HepG2 (cell line): ENCODE measurements at places on chromosomes 6 and 20. TPM values are rescaled to one million over a fixed set of nuclear protein-coding genes. Genes with fewer than 3 reads are reported as not detected.

DNA sequence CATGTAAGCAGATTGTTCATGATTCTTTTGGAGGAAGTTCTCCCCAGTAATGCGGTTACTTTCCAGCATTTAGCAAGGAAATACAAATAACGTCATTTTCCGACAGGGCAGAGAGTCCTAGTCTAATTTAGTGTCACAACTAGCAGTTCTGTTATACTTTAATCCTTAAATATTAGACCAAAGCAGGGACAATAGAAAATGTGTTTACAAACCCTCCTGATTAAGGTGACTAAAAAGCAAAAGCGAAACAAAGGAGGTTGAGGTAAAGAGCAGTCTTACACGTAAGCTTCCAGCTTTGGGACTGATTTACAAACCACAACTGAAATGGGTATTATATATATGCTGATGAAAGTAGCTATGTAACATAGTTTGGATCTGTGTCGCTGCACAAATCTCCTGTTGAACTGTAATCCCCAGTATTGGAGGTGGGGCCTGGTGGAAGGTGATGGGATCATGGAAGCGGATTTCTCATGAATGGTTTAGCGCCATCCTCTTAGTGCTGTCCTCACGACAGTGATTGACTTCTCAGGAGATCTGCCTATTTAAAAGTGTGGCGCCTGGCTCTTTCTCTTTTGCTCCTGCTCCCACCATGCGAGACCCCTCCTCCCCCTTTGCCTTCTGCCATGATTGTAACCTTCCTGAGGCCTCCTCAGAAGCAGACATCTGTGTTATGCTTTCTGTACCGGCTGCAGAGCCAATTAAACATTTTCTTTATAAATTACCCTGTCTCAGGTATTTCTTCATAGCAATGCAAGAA lies 81.9 kb downstream of the PLCB1 start:
- no peak for DNase-seq

The KIF25 gene
- not detected in 2 replicates for total RNA-seq

DNA sequence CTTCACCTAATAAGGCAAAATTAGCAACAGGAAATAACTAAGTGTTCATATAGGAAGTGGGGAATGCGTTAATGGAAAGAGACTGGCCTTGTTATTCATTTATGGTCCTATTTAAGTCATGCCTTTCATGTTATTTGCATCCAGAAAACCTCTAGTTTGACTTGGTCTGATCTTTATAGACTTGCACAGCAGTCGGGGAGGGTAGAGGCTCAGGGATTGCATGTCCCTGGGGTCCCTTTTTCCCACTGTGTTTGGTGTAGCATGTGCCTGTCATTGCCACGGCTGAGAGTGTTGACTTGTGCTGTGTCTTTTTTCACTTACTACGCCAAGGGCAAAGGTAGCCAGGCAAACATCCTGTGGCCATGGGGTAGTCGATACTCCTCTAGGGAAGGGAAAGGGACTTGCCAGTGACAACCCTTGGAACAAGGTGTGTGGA lies 105.4 kb upstream of the RIN2 start:
- no peak for DNase-seq

GRCh38 chr6:143677891-143678791 lies at the start of gene PHACTR2:
PHACTR2 (plus strand) TSS chr6:143677965; CDS start chr6:143678164, 199 bp downstream.
- peak; percentile 76 for DNase-seq

DNA sequence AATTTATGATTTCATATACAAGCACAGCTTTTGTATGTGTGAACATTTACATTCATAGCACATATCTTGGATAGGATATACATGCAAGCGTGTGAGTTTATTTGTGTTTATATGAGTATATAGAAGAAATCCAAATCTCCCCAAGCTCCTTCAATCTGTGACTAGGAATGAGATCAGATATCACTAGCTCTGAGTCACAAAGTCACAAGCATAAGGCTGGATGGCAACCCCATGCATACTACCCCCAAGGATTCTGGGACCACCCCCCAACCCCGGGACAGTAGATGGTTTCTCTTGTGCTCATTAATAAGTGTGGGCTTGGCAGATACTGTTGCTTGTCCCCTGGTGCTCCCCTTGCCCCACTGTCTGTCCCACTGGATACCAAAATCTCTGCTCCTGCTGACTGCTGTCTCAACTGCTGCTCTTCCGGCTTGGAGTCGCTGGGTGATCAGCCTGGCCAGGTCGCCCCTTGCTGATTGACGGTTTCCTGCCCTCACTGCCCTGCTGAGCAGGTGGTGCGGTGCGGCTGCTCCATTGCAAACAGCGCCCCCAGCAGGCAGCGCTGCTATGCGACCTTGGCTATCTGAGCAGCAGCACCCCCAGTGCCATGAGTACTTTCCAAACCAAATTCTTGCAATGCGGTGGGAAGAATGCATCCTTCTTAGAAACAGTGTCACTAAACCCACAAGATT lies 279.4 kb downstream of the CD83 start:
- no peak for DNase-seq

DNA sequence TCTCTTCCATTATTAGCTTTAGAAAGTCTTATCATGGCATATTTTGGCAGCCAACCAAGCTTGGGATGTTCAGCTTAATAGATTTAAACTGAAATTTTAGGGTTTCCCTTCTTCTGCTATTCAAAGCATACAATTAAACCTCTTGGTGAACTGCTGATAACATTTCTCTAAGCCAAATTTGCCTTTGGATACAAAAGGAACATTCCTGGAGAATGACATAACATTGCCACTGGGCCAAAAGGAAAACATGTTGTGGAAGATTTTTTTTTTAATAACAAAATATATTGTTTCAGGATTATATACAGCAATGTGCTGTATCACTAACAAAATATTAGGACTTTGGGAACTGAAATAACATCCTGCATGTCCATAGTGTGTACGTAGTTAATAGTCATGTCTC lies 215.1 kb upstream of the TBX18 start:
- DNase-seq: no peak

GRCh38 chr20:44552950-44553908 lies 29.1 kb upstream of the PKIG start:
- peak; percentile 39 for DNase-seq

- no peak for DNase-seq
These were observed 220.2 kb downstream of the FUT9 start for GRCh38 chr6:96235927-96236326.
